Sigmoid colon (tissue), 7 donors: ENCODE measurements at places on chromosomes 4 and X. TPM values are rescaled to one million over a fixed set of nuclear protein-coding genes. Genes with fewer than 3 reads are reported as not detected.
A peak's percentile ranks its signal among the peaks of the same experiment; 100 is the strongest.

GRCh38 chrX:140229191-140229590 lies 263.9 kb upstream of the CXorf66 start:
- no peak for DNase-seq

GRCh38 chrX:131366407-131366806 lies 77.3 kb upstream of the IGSF1 start:
- DNase-seq = no peak

DNA sequence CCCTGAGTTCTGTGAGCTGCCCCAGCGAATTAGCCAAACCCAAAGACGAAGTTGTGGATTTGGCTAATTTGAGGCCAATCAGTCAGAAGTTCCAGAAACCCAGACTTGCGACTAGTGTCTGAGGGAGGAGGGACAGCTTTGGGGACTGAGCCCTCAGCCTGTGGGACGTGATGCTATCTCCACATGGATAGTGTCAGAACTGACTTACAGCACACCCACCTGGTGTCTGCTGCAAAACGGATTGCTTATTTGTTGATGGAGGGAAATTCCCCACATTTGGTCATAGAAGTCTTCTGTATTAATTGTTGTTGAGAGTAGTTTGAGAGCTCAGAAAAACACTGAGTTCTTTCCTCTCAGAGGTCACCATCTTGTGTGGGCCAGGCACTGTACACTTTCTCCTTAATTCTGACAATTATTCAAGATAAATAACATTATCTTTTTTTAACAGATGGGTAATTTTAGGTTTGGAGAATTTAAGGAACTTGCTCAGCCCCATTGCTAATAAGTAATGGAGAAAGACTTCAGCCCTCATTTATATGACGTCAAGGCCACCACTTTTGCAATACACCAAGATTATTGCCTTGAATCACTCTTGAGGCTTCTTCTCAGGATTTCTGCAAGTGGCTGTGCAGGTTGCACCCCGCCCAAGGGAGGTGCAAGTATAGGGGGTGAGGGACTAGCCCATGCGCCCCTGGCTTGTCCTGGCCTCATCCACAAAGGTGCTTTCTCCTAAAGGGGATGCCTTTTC lies 16.7 kb downstream of the CLRN2 start:
- no peak for DNase-seq

DNA sequence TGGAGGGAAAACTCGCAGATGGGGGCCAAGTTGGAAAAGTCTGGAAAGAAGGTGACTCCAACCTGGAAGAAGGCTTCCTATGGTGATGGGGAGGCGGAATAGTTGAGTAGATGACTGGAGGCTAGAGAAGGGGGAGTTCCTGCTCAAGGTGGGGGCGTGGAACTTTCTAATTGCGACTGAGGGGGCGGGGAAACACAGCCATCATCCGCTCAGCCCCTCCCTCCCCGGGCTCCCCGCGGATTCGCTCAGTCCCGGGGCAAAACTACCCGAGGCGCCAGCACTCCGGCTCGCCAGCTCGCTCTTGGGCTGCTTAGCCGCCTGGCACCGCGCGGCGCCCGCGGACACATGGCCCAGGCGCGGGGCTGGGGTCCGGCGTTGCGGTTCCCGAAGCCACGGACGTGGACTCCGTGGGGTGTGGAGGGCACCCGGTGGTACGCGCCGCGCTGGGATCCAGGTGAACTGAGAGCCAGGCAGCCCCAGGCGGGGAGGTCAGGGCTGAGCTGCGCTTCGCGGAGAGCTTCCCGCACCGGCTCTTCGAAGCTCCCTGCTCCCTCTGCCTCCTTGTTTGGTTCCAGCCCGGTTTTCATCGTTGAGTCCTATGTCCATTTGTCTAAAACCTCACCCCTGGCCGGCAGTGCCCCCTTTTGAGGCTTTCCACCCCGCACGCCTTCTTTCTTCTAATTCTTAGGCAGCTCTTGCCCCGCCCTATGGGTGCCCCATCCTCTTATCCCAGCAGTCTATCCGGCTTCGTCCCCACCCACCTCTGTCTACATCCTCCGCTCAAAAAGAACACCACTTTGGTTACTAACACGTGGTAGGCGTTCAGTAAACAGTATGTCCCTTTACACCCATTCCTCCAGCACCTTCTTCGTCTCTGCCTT lies 38.9 kb downstream of the STARD8 start:
- DNase-seq = peak; percentile 75

STS gene
- polyA plus RNA-seq = 2.8 TPM

DNA sequence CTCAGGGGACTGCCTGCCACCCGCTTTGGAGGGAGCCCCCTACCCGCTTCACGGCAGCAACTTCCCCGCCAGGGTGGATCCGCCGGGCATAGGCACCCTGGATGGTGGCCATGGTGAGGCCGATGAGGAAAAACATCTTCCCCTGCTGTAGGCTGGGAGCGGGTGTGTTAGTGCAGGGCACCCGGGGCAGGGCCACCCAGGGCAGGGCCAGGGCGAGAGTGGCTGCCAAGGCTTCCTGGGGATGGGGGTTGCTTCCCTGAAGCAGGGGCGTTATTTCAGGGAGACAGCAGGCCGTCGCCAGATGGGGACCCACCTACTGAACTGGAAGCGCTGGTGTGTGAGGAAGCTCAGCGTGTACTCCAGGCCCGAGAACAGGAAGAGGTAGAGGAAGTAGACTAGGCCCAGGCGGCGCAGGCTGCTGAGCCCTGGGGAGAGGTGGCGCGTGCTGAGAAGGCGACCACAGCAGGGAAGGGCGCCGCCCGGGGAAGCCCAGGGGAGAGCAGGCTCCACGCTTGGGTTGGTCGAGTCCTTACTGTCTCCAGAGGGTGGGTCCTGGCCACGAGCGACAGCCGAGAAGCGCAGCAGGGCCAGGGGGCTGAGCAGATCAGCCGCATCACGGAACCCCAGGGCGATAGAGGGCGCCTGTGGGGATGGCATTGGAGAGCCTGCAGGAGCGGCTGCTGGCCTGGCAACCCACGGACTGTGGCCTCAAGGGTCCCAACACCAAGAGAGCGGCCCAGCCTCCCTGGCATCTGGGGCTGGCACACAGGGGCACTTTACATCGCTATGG lies 31.5 kb downstream of the NOP14 start:
- DNase-seq = peak; percentile 80
